ENCODE measurements at places on chromosomes 12 and 14. TPM values are rescaled to one million over a fixed set of nuclear protein-coding genes. Genes with fewer than 3 reads are reported as not detected.
A peak's percentile ranks its signal among the peaks of the same experiment; 100 is the strongest.

DNA sequence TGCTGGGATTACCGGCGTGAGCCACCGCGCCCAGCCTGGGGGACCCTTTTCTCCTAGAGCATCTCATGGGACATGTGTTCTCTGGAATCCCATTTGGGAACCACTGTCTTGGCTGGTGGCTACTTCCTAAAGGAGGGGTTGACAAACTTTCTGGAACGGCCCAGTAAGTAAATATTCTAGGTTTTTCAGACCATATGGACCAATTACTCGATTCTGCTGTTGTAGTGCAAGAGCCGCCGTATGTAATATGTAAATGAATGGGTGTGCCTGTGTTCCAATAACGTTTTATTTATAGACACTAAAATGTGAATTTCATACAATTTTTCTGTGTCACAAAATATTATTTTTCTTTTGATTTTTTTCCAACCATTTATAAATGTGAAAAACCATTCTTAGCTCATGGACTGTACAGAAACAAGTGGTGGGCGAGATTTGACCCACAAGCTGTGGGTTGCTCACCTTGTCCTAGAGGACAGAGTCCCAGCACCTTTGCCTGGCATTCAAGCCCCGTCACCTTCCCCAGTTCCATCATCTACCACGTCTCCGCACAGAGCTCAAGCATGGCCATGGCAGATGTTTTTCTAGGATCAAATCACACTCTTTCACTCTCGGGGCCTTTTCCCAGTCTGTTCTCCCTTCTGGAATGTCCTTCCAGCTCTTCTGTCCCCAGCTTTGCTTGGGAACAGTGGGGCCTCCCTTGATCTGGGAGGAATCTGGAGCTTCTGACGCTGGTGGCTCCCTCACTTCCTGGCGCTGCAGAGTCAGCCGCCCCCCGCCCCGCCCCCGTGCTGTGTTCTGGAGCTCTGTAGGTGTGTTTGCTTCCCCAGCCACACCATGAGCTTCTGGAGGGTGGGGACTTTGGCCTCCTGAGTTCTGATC, 17.9 kb upstream of the RCOR1 start:
- no peak for DNase-seq

GRCh38 chr12:131783915-131784541, 44.2 kb upstream of the MMP17 start:
- no peak for DNase-seq

GRCh38 chr12:51406290-51406689, 15.1 kb upstream of the GALNT6 start:
- no peak for DNase-seq

DNA sequence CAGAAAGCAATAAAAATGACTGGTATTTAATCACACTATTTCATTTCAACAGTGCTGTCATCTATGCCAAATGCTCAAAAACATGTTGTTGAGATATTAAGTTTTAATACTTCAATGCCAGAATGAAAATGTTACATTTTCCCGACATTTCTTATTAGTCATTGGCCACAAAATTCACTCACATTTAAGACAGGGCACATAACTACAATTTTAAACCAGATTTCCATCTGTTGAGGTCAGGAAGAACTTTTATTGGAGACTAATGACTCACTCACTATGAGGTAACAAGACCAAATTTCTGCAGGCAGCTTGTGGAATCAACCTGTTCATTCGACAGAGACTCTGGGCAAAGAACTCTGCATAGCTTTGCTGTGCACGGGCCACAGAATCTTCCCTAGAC, 36.8 kb downstream of the PPTC7 start:
- DNase-seq = peak; percentile 72

ZBTB42 gene
- 8.4 TPM for total RNA-seq

Data from kidney epithelial cell (primary cell).